ENCODE measurements at places on chromosomes 11 and 22.
A peak's percentile ranks its signal among the peaks of the same experiment; 100 is the strongest.

DNA sequence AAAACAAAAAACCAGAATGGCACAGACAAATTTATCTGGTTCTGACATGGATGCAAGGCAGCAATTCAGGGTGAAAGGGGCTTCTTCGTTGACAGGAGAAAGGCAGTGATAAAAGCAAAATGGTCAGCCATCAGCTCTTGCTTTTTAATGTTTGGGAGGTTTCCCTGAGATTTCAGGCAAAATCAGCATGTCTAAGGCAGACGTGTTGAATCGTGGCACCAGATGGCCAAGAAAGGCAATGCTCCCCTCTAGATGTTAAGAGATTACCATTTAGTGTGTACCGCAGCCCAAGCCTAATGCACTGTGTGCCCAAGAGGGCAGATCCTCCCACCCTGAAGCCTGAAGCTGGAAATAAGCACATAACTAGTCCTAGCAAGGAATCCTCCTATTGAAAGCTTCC lies 88.8 kb upstream of the GALNT18 start:
- no peak for DNase-seq

- no peak for DNase-seq
Measured at GRCh38 chr11:133576351-133576750, 44.0 kb upstream of the OPCML start.

- no peak for DNase-seq
Measured at GRCh38 chr11:17267576-17267975, 9.0 kb upstream of the NUCB2 start.

DNA sequence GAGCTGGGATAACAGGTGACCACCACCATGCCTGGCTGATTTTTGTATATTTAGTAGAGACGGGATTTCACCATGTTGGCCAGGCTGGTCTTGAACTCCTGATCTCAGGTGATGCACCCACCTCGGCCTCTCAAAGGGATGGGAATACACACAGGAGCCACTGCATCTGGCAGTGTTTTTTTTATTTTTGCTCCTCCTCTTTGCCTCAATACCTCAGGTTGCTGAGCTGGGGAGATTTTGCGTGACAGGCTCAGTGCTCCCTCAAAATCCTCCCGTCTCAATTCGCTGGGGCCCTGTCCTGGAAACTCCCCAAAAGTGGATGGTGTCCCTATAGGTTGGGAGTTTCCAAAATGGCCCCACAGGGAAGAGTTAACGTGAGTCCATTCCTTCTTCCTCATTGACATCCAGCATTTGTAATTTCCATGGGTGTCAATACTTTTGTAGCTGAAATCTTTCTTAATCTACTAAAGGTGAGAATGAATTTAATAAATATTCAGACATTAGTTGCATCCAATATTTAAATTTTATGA lies 71.8 kb downstream of the GGTLC2 start:
- DNase-seq = no peak

- no peak for DNase-seq
Measured at GRCh38 chr22:38177926-38178604, 3.6 kb downstream of the PLA2G6 start.

GRCh38 chr11:35012467-35013191 lies 96.2 kb downstream of the PDHX start:
- peak; percentile 75 for DNase-seq

Measured in CD4-positive, alpha-beta T cell treated with Interleukin-10 for 1 hour (primary cell).